ENCODE measurements at places on chromosomes 2 and 18.
A peak's percentile ranks its signal among the peaks of the same experiment; 100 is the strongest.

DNA sequence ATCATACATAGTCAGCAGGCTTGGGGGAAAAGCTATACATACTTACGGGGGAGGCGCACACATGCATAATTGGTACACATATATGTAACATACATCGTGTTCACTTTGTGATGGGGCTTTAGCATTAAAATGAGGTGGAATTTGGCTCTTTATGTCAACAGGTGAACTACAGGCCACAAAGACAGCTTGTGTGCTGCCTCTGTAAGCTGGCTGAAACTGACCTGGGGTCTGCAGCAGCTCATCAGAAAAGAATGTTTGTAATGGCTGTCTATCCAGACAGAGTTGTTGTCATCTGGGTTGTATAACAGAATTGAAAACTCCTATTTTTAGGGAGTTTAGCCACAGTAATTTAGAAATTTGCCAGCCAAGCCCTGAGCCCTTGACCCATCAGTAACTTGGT is 4.7 kb upstream of the KCNG3 start:
- no peak for DNase-seq

- no peak for DNase-seq
Measured at GRCh38 chr2:198991431-198991830, 466.3 kb downstream of the SATB2 start.

DNA sequence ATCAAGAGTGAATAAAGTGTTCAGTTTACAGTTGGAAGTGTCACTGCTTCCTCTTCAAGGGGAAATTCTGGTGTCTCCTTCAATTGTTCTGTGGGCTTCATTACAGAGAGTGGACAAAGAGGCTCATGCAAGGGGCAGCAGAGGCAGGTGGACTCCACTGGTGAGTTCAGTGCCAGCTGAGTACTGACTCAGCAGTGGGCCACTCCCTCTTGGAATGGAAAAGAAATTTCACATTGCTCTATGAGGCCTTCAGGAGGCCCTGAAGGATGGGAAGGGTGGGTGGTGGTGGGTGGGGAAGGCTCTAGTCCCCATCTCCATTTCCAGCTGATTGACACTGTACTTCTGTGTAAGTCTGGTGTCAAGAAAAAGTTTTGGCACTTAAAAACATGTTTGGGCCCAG is 66.4 kb downstream of the PRELID3A start:
- no peak for DNase-seq

GRCh38 chr2:181330286-181330685 is 126.9 kb upstream of the ITGA4 start:
- DNase-seq: no peak

DNA sequence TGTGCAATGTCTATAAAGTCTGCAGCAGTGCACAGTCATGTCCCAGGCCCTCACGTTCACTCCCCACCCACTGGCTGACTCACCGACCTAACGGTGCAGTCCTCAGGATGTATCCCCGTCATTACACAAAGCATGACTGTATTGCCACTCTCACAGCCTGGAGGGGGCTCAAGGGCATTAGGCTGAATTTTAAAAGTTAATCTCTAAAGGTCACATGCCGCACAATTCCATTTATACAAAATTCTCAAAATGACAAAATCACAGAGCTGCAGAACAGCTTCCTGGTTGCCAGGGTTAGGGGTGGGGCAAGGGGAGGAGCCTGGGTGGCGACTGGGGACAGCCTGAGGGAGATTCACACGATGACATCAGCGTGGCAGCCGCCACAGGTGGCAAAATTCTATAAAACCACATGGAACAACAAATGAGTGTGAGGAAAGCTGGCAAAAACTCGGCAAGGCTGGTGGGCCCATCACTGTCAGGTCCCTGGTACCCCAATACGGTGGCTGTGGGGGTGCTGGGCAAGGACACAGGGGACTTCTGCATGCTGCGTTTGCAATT is 97.6 kb downstream of the NDUFA10 start:
- peak; percentile 80 for DNase-seq

- DNase-seq: no peak
Measured at GRCh38 chr2:189658306-189659212, 2.7 kb upstream of the ASNSD1 start.

GRCh38 chr2:240183006-240183874 is 42.8 kb upstream of the OTOS start:
- DNase-seq: no peak

DNA sequence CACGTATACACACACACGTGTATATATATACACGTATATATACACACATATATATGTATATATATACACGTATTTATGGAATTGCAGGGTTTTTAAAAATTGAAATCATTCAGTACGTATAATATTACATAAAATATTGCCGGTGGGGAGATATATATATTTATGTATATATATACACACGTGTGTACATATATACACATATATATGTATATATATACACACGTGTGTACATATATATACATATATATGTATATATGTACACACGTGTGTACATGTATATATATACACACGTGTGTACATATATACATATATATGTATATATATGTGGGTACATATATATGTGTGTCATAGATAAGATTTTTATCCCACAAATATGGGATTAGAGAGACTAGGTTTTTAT is 5.4 kb downstream of the FBXO11 start:
- DNase-seq: no peak

- no peak for DNase-seq
Measured at GRCh38 chr2:54546518-54546917, 90.4 kb downstream of the SPTBN1 start.

DNA sequence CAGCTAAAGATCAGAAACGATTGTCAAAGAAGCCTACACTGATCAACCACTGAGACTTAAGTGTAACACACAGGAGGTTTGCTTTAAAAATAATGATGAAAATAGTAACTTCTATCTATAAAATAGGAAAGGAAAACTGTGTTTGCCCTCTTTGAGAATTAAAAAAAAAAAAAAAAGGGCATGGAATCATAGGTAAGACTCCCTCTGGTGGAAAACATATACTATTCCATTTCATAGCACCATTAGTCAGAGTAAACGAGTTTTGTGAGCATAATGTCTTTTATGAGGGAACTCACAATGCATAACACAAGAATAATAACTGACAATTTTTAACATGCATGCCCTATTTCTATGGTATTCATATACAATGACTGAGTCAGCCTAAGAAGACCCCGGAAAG is 36.3 kb downstream of the SLC35F5 start:
- DNase-seq: no peak

DNA sequence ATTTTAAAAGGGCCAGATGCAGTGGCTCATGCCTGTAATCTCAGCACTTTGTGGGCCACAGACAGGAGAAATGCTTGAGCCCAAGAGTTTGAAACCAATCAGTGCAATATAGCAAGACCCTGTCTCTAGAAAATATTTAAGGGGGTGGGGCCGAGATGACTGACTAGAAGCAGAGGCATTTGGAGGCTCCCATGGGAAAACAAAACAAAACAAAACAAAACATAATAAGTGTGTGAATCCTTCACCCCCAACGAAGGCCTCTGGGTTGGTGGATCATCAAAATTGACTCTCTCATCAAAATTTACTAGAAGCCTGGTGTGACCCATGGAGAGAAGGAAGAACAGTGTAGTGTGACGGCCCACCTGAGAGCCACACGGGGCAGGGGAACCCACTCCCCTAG is 560.9 kb downstream of the LRP1B start:
- DNase-seq: no peak

DNA sequence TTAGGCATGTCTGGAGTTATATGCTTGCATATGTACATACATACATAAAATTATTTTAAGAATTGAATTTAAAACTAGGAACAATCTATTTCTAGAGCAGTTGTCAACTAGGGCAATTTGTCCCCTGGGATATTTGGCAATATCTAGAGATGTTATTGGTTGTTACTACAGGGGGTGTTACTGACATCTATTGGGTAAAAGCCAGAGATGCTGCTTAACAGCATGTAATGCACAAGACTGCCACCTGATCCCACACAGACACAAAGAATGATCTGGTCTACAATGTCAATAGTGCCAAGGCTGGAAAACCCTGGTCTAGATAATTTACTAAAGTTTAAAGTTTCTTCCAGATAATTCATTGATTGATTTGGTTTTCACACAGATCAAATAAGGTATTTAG is 185.3 kb downstream of the NYAP2 start:
- no peak for DNase-seq

DNA sequence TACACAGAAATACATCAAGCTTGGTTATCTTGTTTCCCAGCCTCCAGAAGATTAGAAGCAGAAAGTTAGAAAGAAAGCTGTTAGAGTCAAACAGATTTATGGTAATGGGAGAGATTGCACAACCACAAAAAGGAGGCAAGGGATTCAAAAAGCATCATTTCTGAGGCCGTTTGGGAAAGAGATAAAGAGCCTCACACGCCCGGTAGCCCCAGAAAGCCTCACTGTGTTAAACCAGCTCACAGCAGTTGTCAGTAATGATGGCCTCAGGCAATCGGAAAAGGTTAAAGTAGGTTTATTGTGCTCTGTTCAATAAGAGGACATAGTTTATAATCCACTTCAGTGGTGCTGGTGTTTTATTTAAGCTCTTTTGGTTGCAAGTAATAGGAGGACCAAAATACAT is 111.3 kb downstream of the DCC start:
- no peak for DNase-seq

All from stimulated activated CD4-positive, alpha-beta T cell treated with anti-CD3 and anti-CD28 coated beads, Interleukin-4, amount 100 ng/mL, for 24 hours (primary cell).